ENCODE measurements at places on chromosomes 13 and 19. TPM values are rescaled to one million over a fixed set of nuclear protein-coding genes. Genes with fewer than 3 reads are reported as not detected.
A peak's percentile ranks its signal among the peaks of the same experiment; 100 is the strongest.

Gene BCKDHA
- 51.0 TPM for total RNA-seq

Gene ZNF737
- 3.8 TPM for total RNA-seq

Gene ZNF443
- total RNA-seq, result 1.1 TPM

Gene KANK3
- total RNA-seq, result 0.11 TPM

Gene FAAP24
- 2.4 TPM for total RNA-seq

Gene ZNF625
- total RNA-seq, result 3.2 TPM

Gene F10
- 10.2 TPM for total RNA-seq

Gene COX6B1
- total RNA-seq, result 328 TPM

Gene ZNF429
- 6.1 TPM for total RNA-seq

Gene CBY2
- total RNA-seq, result not detected

Gene POU2F2
- total RNA-seq, result 1.5 TPM

Gene C19orf18
- total RNA-seq, result 0.25 TPM

Gene ZNF723
- total RNA-seq, result not detected

- DNase-seq, result no peak
- peak overlapping the region; percentile 70 for H3K27ac ChIP-seq
- peaks cover 18% of the 10 kb centered on the region for H3K4me1 ChIP-seq
- H3K36me3 ChIP-seq, result no peaks in the 10 kb centered on the region
- no peaks in the 10 kb centered on the region for H3K27me3 ChIP-seq
Measured at GRCh38 chr19:14528419-14529253, 758 bp upstream of the TECR start.

GRCh38 chr13:32638739-32639138 is 52.5 kb downstream of the PDS5B start:
- no peaks in the 10 kb centered on the region for H3K4me1 ChIP-seq
- no peak overlapping the region for H3K27ac ChIP-seq
- H3K27me3 ChIP-seq, result no peaks in the 10 kb centered on the region
- no peak overlapping the region for H3K4me3 ChIP-seq

DNA sequence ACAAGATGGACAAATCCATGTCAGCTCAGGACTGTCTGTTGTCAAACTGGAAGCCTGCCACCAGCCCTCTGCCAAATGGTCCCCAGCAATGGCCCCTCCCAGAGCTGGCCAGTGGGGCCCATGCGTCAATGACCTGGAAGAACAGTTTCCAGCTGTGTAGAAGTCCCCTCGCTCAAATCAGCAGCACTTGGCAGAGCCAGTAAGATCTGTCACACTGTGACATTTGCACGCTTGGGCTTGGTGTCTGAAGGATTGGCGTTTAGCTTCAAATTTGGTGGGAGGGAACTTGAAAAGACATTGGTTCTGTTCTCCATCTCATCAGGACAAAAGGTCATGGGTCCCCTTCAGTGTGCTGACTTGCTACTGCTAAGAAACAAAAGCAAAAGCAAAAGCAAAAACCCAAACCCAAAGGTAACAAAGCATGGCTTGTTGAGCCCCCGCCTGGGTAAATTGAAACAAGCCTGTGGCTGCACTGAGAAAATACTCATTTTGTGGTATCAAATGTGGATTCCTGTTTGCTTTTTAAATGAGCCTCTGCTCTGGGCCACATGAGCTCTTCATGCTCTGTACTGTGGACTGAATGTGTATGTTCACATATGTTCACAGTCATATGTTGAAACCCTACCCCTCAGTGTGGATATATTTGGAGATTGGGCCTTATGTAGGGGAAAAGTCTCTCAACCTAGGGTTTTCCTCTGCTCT is 253.6 kb upstream of the MAB21L1 start:
- no peak overlapping the region for H3K4me3 ChIP-seq
- no peak overlapping the region for H3K27ac ChIP-seq
- H3K4me1 ChIP-seq, result peaks cover under 1% of the 10 kb centered on the region
- H3K27me3 ChIP-seq, result no peaks in the 10 kb centered on the region

GRCh38 chr19:48454150-48454730 is 1.1 kb upstream of the KCNJ14 start:
- H3K4me3 ChIP-seq, result no peak overlapping the region
- no peaks in the 10 kb centered on the region for H3K4me1 ChIP-seq
- no peak overlapping the region for H3K27ac ChIP-seq
- DNase-seq, result no peak
- H3K27me3 ChIP-seq, result no peaks in the 10 kb centered on the region
- no peaks in the 10 kb centered on the region for H3K36me3 ChIP-seq

GRCh38 chr19:31595521-31595920 is 246.3 kb upstream of the TSHZ3 start:
- DNase-seq, result no peak
- H3K27ac ChIP-seq, result no peak overlapping the region
- peaks cover 26% of the 10 kb centered on the region for H3K27me3 ChIP-seq
- no peaks in the 10 kb centered on the region for H3K4me1 ChIP-seq

DNA sequence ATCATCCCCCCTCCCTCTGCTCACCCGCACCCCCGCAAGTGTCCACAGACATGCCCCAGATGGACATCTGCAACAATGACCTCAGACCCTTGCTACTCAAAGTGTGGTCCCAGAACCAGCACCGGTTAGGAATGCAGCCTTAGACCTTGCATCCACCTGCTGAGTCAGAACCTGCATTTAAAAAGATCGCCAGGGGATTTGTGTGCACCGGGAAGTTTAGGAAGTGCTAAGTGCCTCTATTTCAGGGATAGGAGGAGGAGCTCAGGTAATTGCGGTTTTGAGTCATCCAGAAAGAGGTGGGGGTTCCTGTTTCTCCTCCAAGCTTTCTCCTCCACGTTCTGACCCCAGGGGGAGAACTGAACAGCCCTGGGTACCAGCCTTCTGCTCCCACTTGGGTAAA is 46.2 kb downstream of the CACNA1A start:
- H3K27ac ChIP-seq, result no peak overlapping the region
- H3K36me3 ChIP-seq, result no peaks in the 10 kb centered on the region
- no peaks in the 10 kb centered on the region for H3K4me1 ChIP-seq
- no peaks in the 10 kb centered on the region for H3K27me3 ChIP-seq
- H3K4me3 ChIP-seq, result no peak overlapping the region

DNA sequence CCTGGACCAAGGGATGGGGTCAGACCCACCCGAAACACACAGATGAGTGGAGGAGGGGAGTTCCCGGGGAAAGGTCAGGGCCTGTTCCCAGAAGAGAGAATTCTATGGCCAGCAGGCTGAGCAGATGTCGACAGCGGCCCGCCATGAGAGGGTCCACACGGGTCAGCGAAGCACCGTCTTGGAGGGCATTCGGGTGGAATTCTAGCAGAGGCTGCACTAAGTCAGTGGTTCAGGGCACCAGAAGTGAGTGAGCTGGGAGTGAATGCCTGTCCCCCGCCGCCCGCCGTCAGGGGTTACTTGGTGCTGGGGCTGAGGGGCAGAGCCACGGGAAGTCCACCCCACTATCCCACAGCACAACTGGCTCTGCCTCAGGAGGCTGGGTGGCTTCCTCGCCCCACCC is 96.2 kb upstream of the VSTM2B start:
- H3K27ac ChIP-seq, result no peak overlapping the region
- no peaks in the 10 kb centered on the region for H3K4me1 ChIP-seq
- H3K4me3 ChIP-seq, result no peak overlapping the region
- no peaks in the 10 kb centered on the region for H3K27me3 ChIP-seq

DNA sequence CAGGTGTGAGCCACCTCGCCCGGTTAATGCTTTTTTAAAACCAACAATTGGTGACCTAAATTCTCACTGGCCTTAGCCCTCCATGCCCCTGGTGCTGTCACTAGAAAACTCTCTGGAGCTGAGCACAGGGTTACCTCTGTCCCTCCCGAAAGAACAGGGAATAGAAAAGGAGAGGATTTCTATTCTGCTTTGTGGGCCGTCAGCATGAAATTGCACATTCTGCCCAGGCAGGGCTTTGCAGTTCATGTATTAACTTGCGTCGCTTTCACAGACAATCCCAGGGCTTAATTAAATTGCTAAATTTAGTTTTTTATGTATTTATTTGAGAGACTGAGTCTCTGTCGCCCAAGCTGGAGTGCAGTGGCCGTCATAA is 583 bp upstream of the ZNF480 start:
- peak overlapping the region; percentile 64 for H3K27ac ChIP-seq
- no peaks in the 10 kb centered on the region for H3K4me1 ChIP-seq
- H3K27me3 ChIP-seq, result no peaks in the 10 kb centered on the region

- no peak overlapping the region for H3K27ac ChIP-seq
- H3K4me1 ChIP-seq, result no peaks in the 10 kb centered on the region
- H3K36me3 ChIP-seq, result no peaks in the 10 kb centered on the region
- H3K4me3 ChIP-seq, result no peak overlapping the region
- no peaks in the 10 kb centered on the region for H3K27me3 ChIP-seq
- no peak for DNase-seq
Measured at GRCh38 chr19:21128901-21129698, 12.7 kb upstream of the ZNF431 start.

- H3K4me1 ChIP-seq, result no peaks in the 10 kb centered on the region
- no peak within 1 kb of the TSS for H3K27ac ChIP-seq
- no peak for DNase-seq
- no peaks in the 10 kb centered on the region for H3K36me3 ChIP-seq
- no peak within 1 kb of the TSS for H3K4me3 ChIP-seq
Measured at GRCh38 chr19:3785938-3786824, at the start of gene MATK. MATK (minus strand) TSS chr19:3786381; CDS start chr19:3785135, 1,246 bp downstream.

DNA sequence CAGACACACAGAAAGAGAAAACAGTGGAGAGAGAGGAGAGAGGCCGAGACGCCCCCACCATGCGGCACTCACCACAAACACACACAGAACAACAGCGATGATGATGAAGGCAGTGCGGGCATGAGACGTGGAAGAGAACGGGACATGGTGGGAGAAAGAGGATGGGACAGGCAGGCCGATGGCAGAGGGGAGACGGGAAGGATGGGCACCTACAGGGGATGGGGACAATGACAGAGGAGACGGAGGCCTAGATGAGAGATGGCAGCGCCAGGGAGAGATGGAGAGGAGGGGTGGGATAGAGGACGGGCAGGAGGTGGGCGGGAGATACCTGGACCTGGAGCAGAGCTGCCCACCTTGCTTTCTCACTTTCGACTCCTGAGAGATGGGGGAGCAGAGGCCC is 1.1 kb upstream of the KLK14 start:
- no peak overlapping the region for H3K4me3 ChIP-seq
- no peaks in the 10 kb centered on the region for H3K36me3 ChIP-seq
- no peaks in the 10 kb centered on the region for H3K27me3 ChIP-seq

- H3K27ac ChIP-seq, result peak overlapping the region; percentile 98
- H3K36me3 ChIP-seq, result peaks cover 11% of the 10 kb centered on the region
- DNase-seq, result peak; percentile 70
- H3K27me3 ChIP-seq, result no peaks in the 10 kb centered on the region
- H3K4me3 ChIP-seq, result peak overlapping the region; percentile 82
Measured at GRCh38 chr13:48304143-48304876, 759 bp downstream of the RB1 start.

DNA sequence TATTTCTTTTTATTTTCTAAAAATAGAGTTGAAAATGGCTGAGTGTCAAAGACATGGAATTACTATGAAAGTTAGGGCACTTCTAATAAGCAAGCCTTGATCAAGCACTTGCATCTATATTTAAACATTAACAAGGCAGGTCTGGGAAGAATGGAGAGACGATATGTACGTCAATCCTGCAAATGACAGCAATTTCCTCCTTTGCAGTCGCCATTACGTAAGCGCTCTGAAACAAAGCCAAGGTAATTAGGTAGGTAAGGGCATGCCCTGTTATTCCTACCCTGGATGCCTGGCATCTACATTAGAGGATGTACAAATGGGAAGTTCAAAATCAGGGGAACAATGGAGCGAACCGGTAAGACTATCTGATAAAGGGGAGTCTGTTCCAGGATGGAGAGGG is 664.0 kb upstream of the ARGLU1 start:
- no peak overlapping the region for H3K4me3 ChIP-seq
- no peak overlapping the region for H3K27ac ChIP-seq
- no peak for DNase-seq
- no peaks in the 10 kb centered on the region for H3K4me1 ChIP-seq
- H3K27me3 ChIP-seq, result no peaks in the 10 kb centered on the region

DNA sequence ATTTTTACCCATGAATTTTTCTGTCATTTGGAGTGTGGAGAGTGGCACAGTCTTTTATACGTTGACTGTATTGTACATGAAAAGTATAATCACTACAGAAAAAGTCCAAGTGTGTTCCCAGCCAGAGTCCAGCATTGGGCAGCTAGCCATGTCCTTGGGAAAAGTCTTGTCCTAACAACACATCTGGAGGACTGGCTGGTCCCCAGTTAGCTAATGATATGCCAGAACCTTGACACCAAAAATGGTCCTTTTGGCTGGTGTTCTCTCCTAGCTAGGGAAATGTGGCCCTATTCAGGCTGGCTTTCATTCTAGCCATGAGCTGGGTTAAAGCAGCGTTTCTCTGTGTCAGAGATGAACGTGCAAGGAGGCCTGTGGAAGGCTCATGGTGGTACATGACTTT is 98.9 kb downstream of the ESD start:
- no peaks in the 10 kb centered on the region for H3K27me3 ChIP-seq
- H3K4me1 ChIP-seq, result no peaks in the 10 kb centered on the region
- H3K27ac ChIP-seq, result no peak overlapping the region
- H3K36me3 ChIP-seq, result 0 out of 2 replicates have a peak, but pooled peaks cover 15% of the 10 kb centered on the region

DNA sequence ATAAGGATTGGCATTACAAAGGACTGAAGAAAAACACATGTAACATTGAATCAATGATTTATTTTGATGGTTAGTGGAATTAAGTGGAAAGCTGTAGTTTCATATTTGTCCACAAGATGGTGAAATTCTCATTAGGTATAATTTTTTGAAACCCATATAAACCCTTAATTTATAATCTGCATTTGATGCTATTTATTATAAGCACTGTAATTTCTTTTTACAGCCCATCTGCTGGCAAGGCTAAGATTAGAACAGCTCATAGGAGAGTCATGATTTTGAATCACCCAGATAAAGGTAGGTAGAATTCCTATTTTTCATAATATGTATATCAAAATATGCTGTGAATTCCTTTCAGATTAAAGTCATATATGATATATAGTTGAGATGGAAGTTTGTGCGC is 62.2 kb downstream of the DNAJC15 start:
- no peaks in the 10 kb centered on the region for H3K27me3 ChIP-seq
- H3K27ac ChIP-seq, result no peak overlapping the region
- no peak overlapping the region for H3K4me3 ChIP-seq

DNA sequence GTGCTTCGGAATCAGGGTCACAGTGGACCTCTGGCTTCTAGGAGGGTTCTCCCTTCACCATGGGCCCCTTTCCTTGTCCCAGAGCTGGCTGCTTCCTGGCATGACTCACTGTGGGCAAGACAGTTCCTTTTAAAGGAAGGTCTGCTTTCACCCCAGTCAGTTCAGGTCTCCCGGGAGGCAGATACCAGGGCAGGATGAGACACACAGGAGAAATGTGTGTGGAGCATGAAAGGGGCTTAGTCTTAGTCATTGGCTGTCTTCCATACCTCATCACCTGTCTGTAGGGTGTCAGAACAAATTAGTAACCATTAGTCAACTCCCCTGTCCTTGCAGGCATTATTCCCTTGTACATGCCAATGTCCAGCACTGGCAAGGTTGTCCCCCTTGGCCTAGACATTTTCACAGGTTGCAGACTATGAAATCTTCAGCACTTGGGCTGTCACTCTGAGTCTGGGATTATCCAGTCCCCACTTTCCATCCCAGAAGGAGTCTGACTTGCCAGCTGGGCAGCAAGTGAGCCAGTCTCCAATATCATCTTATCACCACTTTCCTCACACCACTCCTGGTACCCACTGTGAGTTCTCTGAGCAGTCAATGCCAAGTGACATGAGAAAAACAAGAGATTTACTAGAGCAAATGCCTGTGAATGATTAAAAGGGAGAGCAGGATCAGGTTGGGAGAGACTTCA is 76.8 kb upstream of the MEDAG start:
- H3K27me3 ChIP-seq, result no peaks in the 10 kb centered on the region
- H3K36me3 ChIP-seq, result no peaks in the 10 kb centered on the region
- peak overlapping the region; percentile 49 for H3K27ac ChIP-seq
- DNase-seq, result peak; percentile 83
- H3K4me3 ChIP-seq, result no peak overlapping the region

- H3K4me3 ChIP-seq, result no peak overlapping the region
- H3K4me1 ChIP-seq, result no peaks in the 10 kb centered on the region
- no peaks in the 10 kb centered on the region for H3K36me3 ChIP-seq
- peaks cover 10% of the 10 kb centered on the region for H3K27me3 ChIP-seq
Measured at GRCh38 chr13:98778749-98779148, 26.3 kb upstream of the SLC15A1 start.
